ENCODE measurements at places on chromosomes 5 and 9.
A peak's percentile ranks its signal among the peaks of the same experiment; 100 is the strongest.

- DNase-seq, result no peak
Measured at GRCh38 chr5:8685704-8686103, 816.8 kb downstream of the MTRR start.

- no peak for DNase-seq
Measured at GRCh38 chr9:102550886-102551285, 444.2 kb upstream of the CYLC2 start.

GRCh38 chr9:89234205-89235067, 55.8 kb upstream of the SHC3 start:
- peak; percentile 29 for DNase-seq

- DNase-seq, result no peak
Measured at GRCh38 chr9:114499528-114499927, 5.7 kb downstream of the WHRN start.

DNA sequence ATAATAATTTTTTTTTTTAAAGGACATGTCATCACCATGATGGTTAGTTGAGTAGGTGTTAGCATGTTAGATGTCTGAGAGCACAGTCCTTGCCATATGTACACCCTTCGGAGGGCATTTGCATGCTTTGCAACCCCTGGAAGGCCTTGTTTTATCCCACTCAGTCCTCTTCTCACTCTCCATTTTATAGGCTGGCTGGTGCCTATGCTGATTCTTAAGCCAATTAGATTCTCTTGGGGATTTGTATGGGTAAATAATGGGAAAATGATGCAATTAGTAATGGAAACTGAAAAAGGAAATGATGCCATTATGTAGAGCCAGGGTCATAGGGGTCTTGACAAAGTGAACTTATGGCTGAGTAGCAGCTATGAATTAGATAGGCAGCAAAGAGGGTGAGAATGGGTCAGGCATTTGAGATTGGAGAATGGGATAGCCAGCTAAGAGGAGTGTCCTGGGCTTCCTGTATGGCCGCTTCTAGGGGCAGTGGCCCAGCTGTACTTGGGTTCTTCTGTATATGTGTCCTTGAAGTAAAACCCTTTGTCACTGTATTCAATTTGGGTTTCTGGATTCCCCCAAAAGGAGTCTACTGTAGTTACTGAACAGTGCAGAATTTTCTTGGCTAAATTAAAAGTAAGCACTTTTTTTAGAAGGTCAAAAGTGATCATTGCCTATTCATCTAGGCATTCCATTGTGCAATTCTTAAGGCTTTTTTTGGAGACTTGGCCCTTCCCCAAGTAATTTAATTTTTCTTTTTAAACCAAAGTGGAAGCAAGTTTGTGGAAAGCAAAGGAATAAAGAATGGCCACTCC, 31.6 kb downstream of the LRRTM2 start:
- no peak for DNase-seq

DNA sequence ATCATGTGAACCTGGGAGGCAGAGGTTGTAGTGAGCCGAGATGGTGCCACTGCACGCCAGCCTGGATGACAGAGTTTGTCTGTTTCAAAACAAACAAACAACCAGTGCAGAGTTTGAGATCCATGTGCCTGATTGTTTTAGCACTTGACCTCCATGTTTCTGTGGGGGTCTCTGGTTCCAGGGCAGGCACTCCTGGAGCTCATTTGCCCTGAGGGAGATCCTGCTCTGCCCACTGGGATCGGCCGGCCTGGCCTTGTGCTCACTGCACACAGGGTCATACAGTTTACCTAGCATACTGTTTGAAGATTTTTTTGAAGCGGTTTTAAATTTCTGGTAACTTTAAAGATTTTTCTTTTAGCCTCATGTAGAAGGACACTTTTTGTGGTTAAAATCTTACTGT, 78.4 kb downstream of the EHMT1 start:
- DNase-seq, result no peak

DNA sequence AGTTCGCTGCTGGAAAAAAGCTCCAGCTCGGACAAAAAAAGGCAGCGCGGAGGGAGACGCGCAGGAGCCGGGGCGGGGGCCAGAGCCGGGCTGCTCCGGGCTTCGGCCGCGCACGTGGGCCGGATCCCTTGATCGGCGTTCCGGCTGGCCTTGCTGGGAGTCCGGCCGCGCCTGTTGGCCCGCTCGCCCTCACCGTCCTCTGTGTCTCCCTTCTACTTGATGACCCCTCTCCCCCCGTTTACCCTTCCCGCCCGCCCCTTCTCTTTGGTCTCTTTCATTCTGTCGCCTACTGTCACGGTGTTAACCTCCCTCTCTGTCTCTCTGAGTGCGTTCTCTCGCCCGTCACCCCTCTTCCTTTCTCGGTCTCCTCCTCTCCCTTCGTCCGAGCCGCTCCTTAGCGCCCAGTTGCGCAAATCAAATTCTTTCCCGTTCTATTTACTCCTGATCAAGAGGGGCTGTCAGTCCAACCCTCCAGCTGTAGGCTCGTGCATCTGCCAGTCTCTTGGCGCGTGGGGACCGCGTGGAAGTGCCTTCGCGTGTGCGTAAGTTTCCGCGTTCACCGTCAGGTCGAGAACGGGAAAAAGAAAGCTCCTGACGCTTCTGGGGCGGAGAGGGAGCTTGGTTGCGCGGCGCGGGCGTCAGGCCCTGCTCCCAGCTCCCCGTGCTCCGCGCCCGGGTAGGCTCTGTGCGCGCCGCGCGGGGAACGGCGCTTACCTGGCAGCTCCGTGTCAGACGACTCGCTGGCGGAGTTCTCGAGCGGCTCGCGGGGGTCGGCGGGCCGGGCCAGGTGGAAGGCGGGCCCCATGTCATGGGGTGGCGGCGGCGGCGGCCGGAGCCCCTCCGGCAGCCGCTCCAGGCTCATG, 798 bp downstream of the PITX1 start:
- DNase-seq, result no peak

DNA sequence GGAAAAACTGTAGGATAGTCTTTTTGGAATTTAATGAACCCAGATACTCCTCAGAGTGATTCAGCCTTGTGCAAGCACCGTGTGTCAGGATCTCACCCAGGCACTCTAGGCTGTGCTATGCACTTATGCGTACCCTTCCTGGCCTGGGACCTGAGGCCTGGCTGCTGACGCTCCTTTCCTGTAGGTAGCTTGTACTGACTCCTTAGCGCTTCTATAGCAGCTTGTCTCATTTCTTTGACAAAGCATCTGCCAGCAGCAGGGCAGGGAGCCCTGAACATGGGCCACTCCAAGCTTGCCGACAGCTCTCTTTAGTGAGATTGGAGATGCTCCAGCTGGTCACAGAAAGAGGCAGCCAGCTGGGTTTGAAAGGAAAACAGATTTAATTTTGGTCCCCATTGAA, 147.3 kb downstream of the SGCD start:
- no peak for DNase-seq

DNA sequence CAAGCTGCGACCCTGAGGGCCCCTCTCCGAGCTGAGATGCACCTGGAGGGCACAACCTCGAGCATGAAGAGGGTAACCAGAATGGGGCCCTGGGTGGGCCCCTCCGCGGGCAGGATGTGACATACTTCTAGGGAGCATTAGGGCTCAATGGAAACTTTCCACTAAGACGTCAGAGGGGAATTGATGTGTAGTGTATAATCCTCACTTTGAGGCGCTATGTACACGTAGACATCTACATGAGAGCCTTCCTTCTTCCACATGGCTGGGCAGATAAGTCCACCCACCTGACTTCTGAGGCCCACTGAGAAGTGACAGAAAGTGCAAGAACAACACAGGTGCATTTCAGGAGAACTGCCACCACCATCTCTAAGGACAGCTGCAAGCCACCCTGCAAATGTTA, 61.0 kb downstream of the DAP start:
- DNase-seq, result no peak

GRCh38 chr5:139645430-139645871, 2.7 kb upstream of the CXXC5 start:
- DNase-seq, result no peak

DNA sequence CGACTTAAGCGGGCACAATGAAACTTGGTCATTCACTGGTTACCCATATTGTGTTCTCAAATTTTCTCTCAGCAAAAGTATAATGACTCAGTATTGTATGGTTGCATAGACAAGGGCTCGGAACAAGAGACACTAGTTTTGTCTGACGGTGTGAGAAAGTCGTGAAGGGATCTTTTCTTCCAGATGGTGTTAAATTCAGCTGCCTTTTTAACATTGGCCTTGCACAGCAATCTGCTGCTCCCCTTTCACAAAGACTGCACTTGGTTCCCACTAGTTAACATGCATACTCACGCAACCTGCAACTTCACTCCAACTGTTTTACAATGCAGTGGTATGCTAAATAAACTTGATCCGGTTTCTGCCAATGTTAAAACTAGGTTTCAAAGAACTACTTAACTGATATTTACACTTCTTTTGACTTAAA, 219.2 kb downstream of the MEF2C start:
- no peak for DNase-seq

GRCh38 chr5:178790371-178790770, 59.9 kb upstream of the ZNF354A start:
- DNase-seq, result no peak

DNA sequence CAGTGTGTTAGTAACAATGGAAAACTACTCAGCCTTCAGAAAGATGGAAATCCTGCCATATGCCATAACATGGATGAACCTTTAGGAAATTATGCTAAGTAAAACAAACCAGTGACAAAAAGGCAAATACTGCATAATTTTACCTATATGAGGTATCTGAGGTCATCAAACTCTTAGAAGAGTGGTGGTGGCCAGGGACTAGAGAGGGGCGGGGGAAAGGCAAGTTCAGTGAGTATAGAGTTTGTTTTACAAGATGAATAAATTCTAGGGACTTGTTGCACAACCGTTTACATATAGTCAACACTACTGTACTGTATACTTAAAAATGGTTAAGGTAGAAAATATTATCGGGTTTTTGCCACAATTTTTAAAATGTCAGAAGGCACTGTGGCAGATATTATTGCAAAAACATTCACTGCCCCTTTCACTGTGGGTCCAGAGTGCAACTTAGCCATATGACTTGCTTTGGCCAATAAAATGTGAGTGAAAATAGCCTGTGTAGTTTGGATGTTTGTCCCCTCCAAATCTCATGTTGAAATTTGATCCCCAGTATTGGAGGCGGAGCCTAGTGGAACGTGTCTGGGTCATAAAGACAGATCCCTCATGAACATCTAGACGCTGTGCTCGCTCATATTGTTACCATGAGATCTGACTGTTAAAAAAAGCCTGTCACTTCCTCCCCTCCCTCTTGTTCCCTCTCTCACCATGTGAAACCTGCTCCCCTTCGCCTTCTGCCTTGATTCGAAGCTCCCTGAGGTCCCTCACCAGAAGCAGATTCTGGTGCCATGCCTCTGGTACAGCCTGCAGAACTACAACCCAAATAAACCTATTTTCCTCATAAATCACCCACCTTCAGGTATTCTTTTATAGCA, 9.5 kb downstream of the ZNF367 start:
- no peak for DNase-seq

GRCh38 chr5:149135536-149136201, 5.6 kb upstream of the ABLIM3 start:
- no peak for DNase-seq

DNA sequence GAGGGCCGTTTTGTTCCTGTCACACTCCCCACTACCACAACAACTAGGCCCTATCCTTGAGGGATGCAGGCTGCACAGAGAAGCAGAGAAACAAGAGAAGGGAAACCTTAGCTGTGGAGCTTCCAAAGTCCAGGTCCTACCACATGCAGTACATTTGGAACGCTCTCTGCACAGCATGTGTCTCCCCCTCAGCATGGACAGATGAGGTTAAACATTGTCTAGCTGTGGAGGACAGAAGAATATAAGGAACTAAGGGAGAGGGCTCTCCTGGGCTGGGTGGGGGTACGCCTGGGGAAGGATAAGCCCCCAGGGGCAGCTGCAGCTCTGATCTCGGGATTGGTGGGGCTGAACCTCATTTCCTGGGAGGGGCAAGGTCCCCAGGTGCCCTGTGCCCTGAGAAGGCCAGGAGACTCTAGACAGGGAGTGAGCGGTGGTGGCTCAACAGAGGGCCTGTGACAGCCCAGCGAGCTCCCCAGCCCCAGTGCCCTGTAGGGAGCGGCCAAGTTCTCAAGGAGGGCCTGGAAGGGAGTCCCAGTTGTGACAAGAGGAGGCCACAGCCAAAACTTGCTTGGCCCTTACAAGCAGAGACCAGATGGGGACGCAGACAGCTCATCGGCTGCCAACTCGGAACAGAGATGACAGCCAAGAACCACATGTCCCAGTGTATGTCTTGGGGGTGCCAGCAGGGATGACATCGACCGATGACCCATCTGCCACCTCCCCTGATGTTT, 30.1 kb downstream of the TSPAN17 start:
- DNase-seq, result no peak

DNA sequence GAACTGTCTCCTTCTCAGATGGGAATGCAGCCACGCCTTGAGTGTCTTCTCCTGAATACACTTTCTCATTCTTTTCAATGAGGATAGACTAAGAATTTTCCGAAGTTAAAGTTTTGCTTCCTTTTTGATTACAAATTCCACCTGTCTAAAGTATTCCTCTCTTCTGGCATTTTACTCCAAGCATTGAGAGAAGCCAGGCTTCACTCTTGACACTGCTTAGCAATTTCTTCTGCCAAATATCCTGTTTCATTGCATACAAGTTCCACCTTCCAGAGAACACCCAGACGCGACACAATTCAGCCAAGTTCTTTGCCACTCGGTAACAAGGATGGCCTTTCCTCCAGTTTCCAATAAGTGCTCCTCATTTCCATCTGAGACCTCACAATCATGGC, 35.6 kb upstream of the COL5A1 start:
- no peak for DNase-seq

DNA sequence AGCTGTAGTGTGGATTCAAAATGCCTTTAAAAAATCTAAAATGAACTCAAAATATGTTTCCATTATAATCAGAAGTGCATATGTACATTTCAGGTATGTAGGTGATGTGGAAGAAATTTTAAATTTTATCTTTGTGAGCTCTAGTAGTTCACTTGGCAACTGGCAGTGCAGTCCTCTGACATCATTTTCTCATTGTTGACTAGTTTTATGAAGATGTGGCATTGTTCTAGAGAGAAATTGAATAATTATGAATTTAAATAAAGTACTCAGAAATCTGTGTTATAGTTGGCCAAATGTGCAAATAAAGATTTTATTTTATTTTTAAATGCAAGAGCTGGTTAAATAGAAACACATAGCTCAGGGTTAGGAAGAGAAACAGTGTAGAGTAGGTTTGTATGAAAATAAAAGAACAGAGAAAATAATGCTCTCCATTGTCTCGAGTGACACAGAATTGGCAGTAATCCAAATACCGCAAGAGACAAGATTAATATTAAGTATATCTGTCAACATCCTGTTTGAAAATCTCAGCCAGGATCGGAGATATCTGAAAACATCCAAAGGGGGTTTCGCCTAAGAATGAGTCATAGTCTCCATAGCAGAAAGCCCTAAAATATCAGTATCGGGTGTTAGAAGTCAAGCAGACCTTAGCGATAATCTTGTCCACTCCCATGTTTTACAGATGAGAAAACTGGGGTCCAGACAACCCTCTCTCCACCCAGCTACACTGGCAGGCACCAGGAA, 189.4 kb downstream of the CCDC192 start:
- no peak for DNase-seq

- DNase-seq, result no peak
Measured at GRCh38 chr5:157670662-157671591, at the start of gene C5orf52. Gene C5orf52 (plus strand): TSS chr5:157671533. CDS start chr5:157671615, 82 bp downstream.

- no peak for DNase-seq
Measured at GRCh38 chr9:127720031-127720864, 4.4 kb downstream of the TTC16 start.

Measured in anterior cingulate cortex (tissue), 58 donors.